ENCODE measurements at places on chromosomes 2 and 18.

DNA sequence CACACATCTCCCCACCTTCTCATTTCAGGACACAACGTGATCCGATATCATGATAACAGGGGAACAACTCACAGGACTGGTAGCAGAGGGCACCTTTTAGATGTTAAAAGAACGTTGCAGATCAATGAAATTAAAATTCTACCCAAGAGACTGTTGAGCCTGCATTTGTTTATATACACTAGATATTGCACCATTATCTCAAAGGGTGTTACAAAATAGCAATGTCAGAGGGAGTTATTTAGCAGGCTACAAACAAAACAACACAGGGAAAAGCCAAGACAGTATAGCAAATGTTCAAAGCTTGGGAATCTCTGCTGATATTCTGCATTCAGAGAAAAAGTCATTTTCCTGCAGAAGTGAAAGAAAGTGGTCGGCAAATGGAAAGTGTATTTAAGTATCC is 139.5 kb downstream of the MYO5B start:
- no peak for DNase-seq

DNA sequence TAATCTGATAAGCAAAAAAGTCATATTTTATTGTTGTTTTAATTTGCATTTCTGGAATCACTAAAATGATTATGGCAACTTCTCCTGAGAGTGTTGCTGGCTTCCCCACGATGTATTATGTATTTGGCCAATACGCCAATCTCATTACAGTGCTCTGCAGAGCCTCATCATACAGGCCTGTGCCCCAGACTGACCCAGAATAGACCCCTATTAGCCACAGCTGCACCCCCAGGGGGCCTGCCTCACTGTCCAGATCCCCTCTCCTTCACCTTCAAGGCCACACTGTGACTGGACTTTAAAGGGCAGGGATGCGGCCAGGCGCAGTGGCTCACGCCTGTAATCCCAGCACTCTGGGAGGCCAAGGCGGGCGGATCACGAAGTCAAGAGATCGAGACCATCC is 17.4 kb upstream of the COX7A2L start:
- no peak for DNase-seq

DNA sequence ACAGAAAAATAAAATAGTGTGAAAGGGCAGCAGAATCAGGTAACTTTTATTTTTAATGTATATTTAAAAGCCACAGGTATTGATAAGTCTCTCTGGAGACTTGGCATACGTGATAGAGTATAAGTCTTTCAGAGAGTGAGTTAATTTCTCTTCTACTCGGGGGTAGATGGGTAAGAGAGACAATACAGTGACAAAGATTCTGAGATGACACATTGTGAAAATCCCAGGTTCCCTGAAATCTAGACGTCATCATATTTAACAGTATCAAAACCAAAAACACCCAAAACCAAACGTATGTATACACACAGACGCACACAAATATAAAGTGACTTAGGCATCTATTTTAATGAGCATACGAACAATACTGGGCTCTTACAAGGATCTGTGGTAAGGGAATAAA is 33.3 kb downstream of the NIF3L1 start:
- no peak for DNase-seq

- peak; percentile 44 for DNase-seq
Measured at GRCh38 chr2:108612153-108612513, 77.9 kb downstream of the LIMS1 start.

GRCh38 chr18:45920367-45920766 is 46.8 kb downstream of the EPG5 start:
- no peak for DNase-seq

DNA sequence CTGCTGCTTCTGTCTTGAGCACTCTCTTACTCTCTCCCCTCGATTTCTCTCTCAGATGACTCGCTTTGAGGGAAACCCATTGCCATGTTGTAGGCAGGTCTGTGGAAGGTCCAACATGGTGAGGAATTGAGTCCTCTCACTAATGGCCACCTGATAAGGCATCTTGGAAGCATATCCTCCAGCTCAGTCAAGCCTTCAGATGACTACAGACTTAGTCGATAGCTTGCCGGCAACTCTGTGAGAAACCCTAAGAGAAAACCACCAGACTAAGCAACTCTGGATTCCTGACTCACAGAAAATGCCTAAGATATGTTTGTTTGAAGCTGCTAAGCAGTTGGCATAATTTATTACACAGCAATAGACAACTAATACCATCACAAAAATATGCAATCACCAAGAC is 51.2 kb downstream of the WDR75 start:
- DNase-seq: no peak

DNA sequence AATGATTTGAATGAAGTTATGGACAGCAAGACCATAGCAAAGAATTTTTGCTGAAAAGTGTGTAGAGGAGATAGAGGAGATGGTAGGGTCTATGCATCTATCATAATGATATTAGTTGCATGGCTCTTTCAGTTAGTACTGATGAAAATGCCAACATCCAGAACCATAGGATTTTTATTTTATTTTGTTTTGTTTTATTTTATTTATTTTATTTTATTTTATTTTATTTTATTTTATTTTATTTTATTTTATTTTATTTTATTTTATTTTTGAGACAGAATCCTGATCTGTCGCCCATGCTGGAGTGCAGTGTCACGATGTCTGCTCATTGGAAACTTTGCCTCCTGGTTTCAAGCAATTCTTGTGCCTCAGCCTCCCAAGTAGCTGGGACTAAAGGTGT is 1021.1 kb upstream of the ZEB2 start:
- no peak for DNase-seq

- no peak for DNase-seq
Measured at GRCh38 chr2:189613077-189613636, 32.6 kb upstream of the SLC40A1 start.

DNA sequence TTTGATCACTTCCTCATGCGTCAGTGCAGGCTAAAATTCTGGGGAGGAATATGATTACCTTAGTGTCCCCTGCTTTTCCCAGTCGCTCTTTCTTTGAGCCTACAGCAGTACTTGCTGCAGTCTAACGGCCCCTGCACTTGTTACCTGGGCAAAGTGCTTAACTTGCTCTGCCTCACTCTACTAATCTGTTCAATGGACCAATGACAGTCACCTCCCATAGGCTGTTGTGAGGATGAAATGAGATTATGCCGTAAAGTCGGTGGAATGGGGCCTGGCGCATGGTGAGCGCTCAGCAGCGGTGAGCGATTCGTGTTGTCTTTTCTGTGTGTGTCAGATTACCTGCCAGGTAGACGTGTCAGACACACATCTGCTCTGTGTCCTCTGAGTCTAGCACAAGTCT is 5.3 kb downstream of the TNS1 start:
- DNase-seq: no peak

DNA sequence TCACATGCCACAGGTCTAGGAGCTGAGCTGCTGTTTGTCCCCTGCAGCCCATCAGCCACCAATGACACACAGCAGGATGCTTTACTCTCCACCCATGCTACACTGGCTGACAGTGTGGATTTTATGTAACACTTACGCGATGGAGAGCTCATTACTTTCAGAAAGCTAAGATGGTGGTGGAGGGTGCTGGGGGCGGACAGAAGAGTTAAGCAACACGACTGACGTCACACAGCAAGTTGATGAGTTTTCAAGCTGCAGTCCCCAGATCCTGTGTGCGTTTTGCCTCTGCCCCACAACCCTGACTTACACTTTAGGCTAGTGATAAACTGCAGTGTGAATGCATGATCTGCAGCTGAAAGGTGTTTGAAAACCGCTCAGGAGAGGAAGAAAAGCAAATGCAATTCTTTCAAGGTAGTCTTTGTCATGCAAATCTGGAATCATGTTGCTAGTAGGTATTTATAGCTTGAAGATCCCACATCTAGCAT is 42.4 kb downstream of the MRPS5 start:
- DNase-seq: no peak

- no peak for DNase-seq
Measured at GRCh38 chr2:205682971-205683501, 735 bp downstream of the NRP2 start.

DNA sequence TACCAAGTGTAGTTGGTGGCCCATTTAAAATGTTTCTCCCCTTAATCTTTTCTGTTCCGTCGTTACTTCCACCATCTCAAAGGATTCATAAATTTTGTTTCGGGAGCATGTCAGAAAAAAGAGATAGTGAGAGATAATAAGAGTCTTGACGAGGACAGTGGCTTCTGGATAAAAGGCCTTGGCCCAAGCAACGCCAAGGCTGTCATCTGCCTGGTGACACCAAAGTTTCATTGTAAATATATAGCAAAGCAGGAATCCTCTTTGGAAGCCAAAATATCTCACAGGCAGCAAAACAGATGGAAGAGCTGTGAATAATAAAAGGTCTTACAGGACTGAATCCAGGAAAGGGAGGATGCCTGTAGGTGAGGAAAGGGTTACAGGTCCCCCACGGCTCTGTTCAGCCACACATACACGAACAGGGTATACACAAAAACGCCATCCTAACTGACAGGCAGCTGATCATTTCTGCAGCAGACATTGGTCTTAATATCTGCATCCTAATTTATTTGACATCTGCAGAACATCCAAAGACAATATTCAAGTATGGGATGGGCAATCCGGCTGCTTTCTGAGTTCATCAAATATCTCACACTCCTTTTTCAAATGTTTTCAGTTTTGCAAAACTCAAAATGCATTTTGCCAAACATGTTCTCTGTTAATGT is 382.8 kb downstream of the OSR1 start:
- no peak for DNase-seq

DNA sequence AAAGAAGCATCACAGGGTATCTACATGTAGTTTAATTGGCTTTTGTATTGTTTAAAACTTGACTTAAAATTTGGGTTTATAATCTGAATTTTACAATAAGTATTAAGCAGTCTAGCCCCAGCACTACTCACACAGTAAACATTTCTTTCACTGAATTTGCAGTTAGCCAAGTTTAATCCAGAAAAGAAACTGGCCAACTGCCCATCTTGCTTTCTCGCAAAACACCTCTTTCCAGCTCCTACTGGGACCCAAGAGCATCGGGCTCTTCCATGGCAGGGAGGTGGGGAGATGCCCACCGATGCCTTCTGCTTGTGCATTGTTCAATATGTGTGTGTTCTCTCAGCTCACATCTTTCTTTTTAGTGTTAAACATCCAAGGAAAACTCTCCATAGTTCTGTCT is 212.8 kb upstream of the BOD1L2 start:
- DNase-seq: no peak

DNA sequence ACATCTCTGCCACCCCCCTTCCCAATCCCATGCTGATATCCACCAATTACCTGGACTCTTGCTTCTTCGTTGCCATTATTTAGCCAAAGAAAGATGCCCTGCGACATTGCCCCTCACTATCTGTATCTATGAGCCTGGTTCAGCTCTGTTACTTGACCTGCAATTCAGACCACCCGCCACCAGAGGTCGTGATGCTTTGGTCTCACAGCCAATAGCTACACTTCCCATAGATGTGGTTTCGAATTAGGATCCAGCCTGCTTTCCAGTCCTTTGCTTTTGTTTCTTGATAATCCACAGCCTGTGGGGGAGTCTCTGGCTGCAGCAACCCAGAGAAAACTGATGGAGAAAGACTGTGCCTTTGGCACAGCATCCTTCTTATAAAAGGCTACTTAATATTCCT is 239.4 kb downstream of the KLHL29 start:
- DNase-seq: no peak

DNA sequence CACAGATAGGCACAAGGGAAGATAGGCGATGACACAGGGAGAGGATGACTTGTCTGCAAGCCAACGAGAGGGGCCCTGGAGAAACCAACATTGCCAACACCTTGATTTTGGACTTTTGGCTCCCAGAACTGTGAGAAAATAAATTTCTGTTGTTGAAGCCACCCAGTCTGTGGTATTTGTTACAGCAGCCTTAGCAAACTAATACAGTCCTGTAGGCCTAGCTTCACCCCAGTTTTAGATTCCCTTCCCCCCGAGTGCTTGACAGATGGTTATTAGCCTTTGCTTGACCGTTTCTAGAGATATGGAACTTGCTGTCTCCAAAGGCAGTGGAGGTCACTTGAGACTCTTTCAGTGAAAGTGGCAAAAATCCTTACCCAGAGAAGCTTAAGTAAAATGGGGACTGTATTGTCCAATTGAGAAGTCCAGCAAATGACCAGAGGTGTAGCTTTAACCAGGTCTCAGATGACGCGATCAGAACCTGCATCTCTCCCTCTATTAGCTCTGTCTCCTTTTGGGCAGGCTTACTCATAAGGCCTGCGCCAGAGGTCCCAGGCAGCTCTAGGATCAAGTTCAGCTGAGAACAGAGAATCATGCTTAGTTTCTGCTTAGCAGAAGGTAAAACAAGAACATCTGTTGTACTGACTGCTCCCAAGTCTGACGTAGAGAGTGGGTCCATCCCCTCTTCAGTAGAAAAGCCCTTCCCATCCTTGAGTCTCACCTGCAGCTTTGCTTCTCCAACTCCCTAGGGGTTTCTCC is 50.4 kb downstream of the MFSD6 start:
- no peak for DNase-seq

DNA sequence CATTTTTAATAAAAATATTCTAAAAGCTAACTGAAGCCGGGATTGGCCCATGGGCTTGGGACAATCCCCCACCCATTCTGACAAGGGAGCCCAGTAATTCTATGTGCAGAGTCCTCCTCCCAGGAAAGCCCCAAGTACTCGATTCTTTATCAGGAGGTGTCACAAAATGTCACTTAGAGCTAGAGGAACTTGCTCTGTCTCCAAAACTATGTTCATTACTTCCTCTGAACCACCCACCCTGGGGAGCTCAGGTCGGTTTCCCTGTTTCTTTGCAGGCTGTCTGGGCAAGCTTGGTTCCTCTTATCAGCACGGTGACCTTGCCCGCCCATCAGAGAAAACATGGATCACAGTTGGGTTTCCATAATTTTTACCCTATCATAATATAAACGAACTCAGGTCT is 430.6 kb upstream of the ID2 start:
- no peak for DNase-seq

DNA sequence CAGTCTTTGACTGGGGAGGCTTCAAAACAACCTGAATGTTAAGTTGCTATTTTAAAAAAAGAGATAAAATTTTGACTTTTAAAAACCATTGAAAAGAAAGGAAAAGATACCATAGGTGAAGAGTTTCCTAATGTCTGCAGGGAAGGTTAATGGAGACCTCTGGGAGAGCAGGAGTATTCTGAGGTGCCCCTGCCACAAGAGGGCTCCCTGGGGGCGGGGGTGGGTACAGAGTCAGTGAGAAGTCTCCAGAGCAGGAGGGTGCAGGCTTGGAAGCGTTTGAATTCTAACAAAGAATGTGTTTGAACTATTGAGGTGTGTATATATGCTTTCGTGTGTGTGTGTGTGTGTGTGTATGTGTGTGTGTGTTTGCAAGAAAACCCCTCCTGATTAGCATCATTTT is 46.7 kb upstream of the ST6GAL2 start:
- no peak for DNase-seq

- DNase-seq: no peak
Measured at GRCh38 chr2:10283106-10284062, 19.3 kb upstream of the HPCAL1 start.

- DNase-seq: no peak
Measured at GRCh38 chr2:205768815-205769494, 86.7 kb downstream of the NRP2 start.
